Femur (tissue), 1 donor: ENCODE measurements at places on chromosomes 6 and 20.

GRCh38 chr6:10429638-10430427 lies 15.0 kb upstream of the TFAP2A start:
- DNase-seq = no peak

DNA sequence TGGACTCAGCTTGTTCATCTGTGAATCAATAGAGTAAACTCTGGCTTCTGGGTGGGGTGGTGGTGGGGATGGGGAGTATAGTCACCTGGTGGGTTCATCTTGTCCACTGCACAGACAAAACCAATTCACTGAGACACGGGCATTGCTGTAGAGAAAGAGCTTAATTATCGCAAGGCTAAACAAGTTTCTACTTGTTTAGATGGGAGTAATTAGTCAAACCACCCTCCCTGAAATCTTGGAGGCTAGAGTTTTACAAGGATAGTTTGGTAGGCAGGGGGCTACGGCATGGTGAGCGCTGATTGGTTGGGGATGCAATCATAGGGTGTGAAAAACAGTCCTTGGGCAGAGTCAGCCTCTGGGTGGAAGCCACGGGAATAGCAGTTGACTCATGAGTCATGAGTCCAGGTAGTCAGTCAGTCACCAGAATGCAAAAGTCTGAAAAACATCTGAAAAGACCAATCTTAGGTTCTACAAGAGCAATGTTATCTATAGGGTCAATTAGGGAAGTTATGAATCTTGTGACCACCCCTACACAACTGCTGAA lies 77.8 kb downstream of the STMND1 start:
- DNase-seq = no peak

GRCh38 chr6:4446982-4447381 lies 311.6 kb upstream of the ECI2 start:
- no peak for DNase-seq

DNA sequence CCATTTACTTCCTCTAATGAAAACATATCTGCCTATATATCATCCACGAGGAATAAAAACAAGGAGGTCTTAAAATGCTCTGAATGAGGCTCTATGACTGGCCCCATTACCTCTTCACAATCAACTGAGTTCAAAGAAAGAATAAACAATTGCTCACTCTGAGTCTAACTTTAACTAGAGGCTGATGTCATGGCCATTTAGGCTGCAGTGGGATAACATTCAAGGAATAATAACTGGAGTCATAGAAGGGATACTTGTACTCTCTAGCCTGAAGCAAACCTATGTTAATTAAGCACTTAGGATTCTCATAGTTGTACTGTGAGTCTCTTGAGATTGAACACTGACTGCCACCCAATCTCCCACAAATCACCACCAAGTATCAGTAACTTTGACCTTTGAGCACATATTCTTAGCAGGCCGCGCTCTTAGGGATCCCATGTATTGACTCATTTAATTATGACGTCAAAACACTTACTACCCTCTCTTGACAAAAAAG lies 70.2 kb downstream of the PERP start:
- no peak for DNase-seq

DNA sequence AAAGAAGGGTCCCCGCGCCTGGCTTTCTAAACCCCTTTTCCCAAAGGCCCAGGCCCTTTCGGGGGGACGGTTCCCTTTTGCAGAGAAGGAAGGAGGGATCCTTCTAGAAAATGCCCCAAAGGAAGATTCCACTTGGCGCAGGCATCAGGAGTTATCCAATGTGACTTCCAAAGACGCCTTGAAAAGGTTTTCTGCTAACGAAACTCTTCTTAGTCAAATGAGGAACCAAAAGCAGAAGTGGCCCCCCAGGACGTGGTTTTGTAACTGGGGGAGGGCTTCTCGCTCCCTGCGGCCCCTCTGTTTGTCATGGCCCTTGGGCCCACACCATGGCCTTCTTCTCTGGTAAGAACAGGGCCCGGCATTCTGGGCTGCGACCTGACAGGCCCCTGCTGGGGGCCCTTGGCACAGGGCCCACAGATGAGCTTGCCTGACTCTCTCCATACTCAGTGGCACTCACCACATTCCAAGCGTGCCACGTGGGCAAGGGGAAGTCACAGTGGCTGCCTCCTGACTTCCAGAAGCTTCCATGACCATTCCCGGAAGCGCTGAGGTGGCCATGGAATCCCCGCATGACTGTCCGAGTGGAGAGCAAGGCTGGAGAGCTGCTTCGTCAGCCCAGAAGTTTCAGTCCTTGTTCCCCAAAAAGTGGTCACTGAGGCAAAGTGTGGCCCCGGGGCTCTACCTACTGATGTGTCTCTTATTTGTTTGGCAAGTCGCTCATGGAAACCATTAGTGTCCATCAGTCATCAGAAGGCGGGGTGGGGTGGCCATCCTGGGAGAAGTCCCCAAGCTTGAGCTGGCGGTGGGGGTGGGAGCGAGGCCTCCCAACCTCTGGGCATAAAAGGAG lies 834 bp upstream of the CTSZ start:
- DNase-seq = peak; percentile 65

DNA sequence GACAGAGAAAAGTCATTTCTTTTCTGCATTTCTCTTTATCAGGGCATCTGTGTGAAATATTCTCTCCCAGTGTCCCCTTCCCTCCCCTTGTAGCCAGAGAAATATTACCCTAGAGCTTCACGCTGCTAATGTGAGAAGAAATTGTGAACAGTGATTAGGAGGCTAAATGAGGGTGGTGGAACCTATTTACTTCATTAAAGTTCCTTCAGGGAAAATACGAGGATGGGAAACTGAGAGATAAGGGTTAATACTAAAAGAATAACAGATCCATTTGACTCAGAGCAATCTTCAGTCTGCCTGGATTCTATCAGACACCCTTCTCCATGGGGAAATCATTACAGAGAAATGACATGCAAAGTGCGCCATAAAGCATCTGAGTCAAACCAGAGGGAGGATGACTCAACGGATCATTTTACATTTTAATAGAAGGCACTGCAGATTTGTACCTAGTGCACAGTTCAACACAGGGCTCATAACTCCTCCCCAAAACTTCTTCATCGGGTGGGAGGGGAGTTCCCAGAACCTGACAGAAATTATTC lies 131.3 kb downstream of the GJA10 start:
- DNase-seq = no peak

GRCh38 chr6:42916288-42916687 lies 435 bp downstream of the PTCRA start:
- no peak for DNase-seq

- no peak for DNase-seq
Observed at GRCh38 chr6:154428897-154429296, 72.3 kb upstream of the IPCEF1 start.

- no peak for DNase-seq
Observed at GRCh38 chr20:24490598-24490997, 21.2 kb downstream of the SYNDIG1 start.

DNA sequence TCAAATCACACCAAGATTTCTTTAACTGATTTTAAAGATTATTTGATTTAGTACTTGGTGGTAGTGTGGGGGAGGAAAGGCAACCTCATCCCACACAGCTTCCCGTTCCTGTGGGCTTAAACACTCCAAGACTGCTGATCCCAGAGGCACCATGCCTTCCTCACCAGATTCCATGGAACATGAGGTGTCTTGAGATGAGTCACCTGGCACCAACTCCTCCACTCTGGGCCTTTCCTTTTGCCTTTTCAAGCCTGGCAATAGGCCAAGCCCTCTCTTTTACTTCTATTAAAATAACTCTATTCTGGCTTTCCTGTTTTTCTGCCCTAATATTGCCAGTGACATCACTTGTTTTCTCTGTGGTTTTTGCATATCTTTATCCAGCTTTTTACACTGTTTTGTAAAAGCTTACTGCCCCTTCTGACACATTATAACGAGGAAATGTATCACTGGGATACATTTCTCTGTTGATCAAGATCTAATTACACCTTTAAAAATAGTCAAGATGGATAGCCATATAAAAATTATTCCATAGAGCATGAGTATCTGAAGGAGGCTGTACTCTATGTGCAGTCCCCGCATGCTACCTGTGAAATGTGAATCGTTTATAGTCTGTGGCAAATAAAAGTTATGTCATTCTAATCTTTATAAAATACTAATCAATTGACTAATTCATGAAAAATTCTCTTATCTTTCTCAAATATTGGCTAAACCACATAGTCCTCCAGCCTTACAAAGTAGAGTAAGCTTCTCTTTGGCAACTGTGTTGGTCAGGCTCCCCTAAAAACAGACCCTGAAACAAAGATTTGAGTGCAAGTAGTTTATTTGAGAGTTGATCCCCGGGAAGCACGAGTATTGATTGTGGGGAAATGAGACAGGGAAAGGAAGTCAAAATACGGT lies 257.8 kb upstream of the KCNQ5 start:
- DNase-seq = no peak

- DNase-seq = peak; percentile 4
Observed at GRCh38 chr20:37366743-37367142, 20.8 kb downstream of the SRC start.

DNA sequence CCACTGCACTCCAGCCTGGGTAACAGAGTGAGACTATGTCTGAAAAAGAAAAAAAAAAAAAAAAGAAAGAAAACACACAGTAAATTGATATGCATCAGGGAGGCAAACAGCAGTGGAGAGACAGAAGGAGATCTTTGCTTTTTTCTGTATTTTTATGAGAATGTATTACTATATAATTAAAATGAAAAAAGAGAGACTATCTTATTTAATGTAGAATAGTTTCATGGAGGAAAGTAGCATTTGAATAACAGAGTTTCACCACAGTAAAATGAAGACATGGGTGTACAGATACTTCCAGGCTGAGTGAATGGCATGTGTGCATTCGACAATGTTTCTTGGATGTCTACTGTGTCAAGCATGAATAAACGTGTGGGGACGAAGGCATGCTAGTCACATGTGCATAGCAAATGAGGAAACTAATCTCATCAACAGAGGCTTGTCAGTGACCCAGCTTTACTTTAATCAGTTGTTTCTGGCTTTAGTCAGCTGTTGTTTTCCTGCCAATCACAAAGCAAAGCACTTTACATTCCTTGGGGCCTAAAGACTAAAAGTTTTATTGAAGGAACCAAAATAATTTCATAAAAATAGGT lies 55.5 kb upstream of the ARMH2 start:
- no peak for DNase-seq

DNA sequence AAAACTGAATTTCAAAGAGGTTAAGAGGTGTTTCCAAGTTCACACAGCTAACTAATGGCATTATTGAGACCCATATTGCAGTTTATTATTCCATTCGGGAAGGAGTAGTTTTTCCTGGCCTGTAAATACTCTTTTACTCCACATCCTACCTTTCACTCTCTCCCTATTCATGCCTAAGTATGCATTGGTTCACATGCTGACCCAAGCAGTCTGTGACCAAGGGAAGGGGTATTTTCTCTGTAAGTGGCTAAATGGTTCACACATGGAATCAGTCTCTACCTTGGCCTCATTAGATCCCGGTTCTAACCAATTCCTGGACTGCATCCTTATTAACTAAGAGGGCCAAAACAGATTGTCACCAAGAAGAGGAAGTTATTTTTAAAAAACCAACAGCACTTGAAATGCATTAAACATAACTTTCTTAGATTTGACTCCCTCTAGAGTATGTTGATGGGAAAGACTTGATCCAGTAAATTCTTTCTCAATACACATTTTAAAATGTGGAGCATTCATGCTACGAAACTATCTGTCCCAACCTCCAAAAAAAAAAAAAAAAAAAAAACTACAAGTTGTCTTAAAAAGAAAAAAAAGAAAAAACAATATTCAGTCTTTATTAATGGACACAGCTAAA lies 17.8 kb upstream of the RSPO3 start:
- no peak for DNase-seq

DNA sequence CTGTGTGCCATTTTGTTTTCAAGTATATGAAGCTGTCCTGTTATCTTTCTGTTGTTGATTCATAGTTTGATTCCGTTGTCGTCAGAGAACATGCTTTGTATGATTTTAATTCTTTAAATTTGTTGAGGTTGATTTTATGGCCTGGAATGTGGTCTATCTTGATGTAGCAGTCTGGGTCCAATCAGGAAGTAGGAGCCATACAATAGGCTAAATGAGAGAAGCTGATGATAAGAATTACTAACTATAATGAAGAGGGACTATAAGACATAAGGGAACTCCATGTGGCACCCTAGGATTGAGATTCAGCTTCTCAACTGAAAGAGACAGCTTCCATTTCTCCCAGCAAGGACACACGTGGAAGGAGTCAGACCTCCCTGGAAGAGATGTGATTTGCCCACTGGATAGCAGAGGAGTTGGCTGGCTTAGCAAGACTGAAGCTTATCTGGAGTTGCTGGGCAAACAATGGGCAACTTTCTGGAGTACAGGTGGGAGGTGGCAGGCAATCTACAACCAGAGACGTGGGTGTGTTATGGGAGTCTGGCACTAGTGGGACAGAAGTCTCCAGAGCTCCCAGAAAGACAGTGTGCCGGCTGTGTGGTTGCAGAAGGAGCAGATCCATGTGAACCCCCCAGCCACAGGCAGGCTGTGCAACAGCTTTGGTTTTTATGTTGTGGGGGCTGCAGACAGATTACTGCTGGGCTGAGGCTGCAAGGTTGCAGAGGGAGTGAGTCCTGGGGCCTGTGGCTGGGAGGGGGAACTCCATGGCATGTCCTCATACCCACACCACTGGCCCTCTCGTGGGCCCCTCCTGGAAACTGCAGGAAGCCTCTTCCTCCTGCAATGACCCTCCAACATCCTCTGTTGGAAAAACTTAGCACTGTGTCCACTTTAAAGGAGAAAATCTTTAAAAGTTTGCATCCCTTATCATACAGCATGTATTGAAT lies 7.1 kb downstream of the ZNF831 start:
- DNase-seq = no peak

DNA sequence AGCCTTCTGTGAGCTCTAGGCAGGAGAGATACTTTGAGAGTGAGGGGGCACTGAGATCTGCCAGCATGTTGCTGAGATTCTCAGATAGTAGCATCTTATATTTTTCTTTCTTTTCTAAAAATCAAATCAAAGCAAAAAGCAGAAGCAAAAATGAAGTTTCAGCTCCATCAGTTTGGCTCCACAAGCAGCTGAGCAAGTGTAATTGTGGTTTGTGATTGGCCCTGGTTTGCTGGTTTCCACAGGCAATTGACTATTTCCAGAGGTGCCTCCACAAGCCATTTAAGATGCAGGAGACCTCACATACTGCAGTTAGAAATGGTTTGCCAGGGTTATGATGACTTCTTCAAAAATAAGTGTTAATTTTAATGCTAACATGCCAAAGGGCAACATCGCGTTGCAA lies 4.3 kb downstream of the SLC35D3 start:
- no peak for DNase-seq

DNA sequence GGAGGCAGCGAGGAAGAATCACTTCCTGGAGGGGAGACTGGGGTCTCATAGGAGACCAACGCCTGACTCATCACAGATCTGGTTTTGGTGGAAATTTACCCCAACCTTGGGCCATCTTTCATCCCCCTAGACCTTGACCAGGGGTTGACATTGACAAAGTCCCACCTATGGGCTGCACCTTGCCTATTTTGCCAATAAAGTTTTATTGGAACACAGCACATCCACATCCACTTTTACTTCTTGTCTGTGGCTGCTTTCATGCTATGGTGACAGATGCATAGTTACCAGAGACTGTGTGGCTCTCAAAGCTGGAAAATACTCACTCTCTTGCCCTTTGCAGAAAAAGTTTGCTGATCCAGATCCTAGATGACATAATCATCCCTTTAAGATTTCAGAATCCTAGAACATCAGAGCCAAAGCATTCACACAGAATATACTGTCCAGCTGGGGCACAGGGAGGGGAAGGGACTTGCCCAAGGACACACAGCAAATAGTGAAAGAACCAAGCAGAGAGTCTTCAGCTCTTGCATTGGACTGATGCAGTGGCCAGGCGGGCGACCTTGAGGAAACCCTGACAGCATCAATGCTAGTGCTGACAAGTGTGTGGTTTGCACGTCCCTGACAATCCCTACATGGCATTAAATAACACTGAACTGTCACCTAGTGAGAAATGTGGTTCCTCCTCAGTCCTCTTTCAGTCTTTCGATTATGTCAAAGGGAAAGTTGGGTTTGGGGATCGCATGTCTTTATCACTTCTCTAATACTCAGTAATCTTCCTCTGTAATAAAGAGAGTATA lies 41.2 kb downstream of the CD40 start:
- DNase-seq = no peak
